Activated T-helper 17 cell treated with anti-CD3 and anti-CD28 coated beads, Interleukin-2, amount 50 U/mL, for 72 hours (primary cell): ENCODE measurements at places on chromosomes 7 and 10.

- ATAC-seq = no peak
Measured at GRCh38 chr10:25683344-25683743, 250.7 kb upstream of the MYO3A start.

DNA sequence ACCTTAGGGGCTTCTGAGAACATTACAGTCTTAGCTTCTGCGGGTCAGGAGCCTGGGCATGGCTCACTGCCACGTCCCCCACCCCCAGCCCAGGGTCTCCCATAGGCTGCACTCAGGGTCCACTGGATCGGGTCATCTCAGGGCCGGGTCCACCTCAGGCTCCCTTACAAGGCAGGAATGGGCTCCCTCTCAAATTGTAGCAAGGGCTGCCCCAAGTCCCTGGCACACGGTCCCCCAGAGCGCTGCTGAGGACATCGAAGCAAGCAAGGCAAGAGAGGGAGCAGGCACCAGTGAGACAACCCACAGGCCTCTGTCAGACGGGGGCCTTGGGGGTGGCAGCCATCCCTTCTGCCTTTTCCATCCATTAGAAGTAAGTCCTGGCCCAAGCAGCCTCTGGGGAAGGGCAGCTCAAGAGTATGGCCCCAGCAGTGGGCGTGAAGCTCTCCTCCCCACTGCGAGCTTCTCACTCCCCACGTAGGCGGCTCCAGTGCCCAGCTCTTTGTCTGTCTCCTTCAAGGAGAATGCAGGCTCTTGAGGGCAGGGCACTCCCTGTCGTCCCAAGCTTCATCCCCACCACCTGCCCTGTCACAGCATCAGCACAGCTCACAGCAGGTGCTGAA lies 18.0 kb upstream of the RET start:
- no peak for ATAC-seq

- peak; percentile 5 for ATAC-seq
Measured at GRCh38 chr10:24723386-24723787, 300 bp downstream of the ARHGAP21 start.

GRCh38 chr7:116198748-116199410 lies 11.5 kb upstream of the TES start:
- ATAC-seq = no peak

- ATAC-seq = no peak
Measured at GRCh38 chr7:81175275-81175940, 256.6 kb upstream of the SEMA3C start.

DNA sequence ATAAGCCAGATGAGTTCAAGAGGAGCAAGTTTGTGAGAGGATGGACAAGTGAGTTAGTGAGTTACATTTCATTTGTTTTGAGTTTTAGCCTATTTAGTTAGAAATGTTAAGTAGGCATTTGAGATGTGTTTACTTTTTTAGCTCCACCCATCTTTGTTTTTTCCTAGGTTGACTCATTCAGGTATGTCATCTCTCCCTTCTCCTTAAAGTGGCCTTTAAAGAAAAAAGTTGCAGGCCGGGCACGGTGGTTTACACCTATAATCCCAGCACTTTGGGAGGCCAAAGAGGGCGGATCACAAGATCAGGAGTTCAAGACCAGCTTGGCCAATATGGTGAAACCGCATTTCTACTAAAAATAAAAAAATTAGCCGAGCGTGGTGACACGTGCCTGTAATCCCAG lies 71.2 kb downstream of the BMPR1A start:
- no peak for ATAC-seq

DNA sequence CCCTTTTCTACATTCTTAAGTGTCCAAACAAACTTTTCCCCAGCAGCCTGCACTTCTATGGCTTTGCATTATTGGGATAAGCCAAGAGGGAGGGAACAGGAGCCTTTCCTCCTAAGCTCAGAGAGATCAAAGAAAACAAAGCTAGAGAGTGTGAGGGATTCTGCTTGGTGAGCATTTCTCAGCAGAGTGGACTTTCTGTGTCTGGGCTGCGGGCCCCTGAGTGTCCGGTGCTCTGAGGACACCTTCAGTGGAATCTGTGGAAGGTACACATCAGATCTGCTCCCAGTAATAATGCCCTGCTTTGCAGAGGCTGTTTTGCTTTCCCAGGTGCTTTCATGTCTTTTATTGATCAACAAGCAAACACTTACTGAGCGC lies 50.2 kb downstream of the KCNMA1 start:
- ATAC-seq = no peak

DNA sequence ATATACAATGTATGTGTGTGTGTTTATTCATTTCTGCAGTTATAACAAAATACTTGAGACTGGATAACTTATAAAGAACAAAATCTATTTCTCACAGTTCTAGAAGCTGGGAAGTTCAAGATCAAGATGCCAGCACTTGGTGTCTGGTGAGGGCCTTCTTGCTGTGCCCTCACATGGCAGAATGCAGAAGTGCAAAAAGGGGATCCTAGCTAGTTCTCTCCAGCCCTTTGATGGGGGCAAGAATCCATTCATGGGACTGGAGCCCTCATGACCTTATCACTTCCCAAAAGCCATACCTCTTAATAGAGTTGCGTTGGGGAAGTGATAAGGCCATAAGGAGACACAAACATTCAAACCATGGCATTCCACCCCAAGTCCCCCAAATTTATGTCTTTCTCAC lies 8.4 kb downstream of the GRB10 start:
- no peak for ATAC-seq

GRCh38 chr10:79562135-79562756 lies 2.0 kb upstream of the SFTPA2 start:
- ATAC-seq = peak; percentile 86

DNA sequence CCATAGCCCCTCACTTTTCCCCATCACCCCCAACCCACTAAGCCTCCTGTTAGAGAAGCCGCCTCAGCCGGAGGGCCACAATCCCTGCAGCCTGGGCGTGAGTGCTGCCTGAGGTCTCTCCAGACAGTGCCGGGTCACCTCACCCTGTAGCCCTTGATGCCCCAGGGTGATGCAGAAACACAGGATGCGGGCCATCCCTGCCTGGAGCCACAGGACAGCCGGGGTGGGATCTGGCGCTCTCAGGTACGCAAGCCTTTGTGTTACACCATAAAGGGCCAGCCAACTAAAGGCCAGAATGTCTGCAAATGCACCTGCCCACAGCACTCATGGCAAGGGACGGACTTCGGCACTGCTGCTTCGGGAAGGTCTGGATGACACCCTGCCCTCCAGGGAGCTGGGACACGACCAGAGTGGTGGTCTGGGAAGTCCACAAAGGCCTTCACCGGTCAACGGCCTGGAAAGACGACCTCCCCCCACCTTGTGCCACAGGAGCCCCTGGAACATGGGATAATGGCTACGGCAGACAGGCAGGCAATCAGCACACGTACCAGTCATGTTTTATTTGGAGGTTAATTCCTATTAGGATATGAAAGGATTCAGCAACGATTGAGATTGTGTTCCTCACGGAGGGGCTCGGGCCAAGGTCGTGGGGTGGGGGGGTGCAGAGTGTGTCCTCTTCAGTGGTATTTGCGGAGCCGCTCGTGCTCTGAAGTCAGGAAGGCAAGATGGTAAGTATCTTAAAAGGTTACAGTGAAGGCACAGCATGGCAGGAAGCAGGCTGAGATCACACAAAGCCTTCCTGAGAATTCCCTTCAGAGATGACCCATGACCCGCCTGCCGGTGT lies 8.1 kb downstream of the ATP5MF start:
- ATAC-seq = no peak

DNA sequence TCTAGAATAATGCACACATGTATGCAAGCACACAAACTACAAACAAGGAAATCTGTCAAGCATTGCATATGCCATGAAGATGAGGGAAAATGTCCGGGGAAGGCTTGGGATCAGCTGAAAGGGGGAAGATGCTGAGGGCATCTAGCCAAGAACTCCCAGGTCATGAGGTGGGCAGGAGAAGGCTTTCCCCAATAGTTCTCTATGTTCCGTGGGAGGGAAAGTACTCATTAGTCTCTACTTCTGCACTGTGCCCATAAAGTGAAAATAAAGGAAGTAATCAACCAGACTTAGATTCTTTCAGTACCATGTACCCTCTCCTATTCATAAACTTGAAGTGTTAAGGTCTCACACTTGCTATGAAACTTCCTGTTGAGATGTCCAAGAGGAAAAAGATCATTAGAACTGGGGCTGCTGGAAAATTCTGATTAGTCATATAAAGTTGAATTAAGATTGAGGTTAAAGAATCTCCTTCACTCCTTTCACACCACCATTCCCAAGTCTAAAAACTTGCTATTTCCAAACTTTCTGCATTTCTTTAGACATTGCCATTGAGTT lies 17.1 kb upstream of the LIPF start:
- ATAC-seq = no peak

DNA sequence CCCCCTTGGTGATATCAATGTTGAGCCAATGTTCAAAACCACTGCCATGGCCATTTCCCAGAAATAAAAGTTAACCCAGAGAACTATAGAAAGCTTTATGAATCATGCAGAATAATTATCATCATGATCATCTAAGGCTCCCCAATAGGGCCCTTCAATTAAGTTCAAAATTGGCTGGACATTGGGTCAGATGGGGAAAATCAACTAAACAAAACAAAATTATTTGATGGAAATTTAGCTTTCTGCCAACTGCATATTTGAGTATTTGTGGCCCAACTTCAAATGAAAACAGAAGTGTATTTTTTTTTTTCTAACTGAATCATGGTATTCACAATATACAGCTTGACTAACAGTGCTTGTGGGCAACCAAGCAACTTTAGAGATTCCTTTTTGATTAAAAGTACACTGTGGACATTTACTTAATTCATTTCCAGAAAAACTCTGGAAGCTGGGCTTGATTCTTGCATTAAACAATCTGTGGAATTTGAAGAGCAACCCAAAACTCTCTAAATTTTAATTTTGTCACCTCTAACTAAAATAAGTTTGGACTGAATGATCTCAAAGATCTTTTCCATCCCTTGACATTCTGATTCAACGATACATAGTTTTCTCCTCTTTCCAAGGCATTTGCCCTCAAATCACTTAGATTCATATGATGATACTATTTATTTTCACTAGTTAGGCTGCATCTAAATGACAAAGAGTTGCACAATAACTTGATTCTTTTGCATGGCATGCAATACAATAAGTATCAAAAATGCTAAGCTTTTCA lies 203.2 kb downstream of the AHR start:
- ATAC-seq = no peak

- ATAC-seq = no peak
Measured at GRCh38 chr7:100566018-100566531, 7.6 kb downstream of the SAP25 start.

GRCh38 chr10:91955114-91955513 lies 31.5 kb downstream of the BTAF1 start:
- no peak for ATAC-seq

GRCh38 chr7:70360557-70360956 lies 762.3 kb downstream of the AUTS2 start:
- no peak for ATAC-seq

DNA sequence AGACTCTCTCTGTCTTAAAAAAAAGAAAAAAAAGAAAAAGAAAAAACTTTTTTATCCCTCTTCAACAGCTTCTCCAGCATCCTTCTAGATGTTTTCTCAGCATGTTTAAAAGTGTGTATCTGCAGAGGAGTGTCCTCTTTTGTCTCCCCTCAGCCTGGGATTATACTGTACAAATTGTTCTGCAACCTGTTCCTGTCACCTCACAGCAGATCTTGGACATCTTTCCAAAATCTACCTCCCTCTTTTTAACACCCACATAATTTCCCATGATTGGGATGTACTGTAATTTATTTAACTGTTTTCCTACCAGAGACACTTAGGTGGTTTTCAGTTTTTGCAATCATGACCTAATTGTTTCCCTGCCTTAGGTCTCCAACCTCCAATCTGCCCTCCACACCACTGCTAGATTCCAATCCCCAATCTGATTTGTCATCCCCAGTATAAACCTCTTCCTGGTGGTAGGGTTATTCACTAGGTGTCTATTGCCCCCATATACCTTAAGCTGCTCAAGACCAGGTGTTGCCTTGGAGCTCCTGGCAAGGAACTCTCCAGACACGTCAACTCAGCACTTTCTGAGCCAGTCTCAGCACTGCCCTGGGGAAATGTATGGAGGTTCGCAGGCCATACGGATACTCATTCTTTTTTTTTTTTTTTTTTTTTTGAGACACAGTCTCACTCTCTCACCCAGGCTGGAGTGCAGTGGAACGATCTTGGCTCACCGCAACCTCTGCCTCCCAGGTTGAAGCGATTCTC lies 17.6 kb upstream of the DDIT4 start:
- ATAC-seq = no peak

GRCh38 chr10:61135276-61135721 lies 191.3 kb upstream of the RHOBTB1 start:
- no peak for ATAC-seq

- ATAC-seq = no peak
Measured at GRCh38 chr7:2029211-2029905, 203.4 kb downstream of the MAD1L1 start.

- ATAC-seq = no peak
Measured at GRCh38 chr7:80960244-80960795, 41.5 kb upstream of the SEMA3C start.

DNA sequence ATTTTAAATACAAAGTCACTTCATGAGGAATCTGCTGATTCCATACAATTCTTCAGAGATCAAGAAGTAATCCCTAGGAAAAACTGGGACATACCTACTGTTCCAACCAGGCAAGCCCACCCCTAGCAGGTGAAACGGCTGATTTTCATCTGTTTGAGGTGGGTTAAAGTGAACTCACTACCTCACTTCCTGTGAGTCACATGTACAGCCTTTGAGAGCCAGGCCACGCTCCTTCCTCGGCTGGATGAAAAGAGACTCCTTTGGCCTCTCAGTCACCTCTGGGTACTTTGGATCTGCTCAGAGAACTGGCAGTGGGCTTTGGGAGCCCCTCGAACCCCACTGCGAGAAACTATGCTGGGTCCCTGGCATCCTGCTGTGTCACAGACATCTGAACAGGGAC lies 68.2 kb downstream of the CHST15 start:
- ATAC-seq = peak; percentile 52

- no peak for ATAC-seq
Measured at GRCh38 chr7:23235813-23236221, 10.8 kb upstream of the GPNMB start.

DNA sequence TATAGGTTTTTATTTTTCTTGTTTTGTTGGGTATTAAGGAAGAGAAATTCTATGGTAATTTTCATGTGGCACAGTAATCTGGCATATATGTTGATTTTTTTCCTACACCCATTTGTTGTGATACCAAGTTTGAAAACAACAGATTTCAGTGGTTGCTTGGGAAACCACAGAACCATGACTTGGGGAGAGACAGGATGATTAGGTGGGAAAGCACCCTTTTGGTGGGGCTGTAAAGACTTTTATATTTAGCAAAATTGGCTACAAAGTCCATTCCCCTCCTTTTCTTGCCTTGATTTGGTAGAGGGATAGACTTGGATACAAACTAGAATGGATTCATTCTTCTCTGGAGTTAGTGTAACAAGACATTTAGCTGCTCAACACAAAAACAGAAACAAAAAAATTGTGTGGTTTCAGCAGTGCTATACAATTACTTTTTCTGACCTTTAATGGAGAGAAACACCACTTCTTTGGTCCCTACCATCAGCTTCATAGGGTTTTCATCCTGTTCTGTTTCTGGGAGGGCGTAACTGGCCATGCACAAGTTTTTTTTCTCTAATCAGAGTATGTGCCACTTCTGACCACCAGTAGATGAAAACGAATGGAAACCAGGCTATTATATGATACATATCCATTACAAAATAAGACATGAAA lies 52.7 kb downstream of the FIGNL1 start:
- ATAC-seq = peak; percentile 55

GRCh38 chr7:18421297-18422002 lies 74.1 kb upstream of the HDAC9 start:
- ATAC-seq = no peak

GRCh38 chr7:106239406-106239805 lies 45.4 kb downstream of the NAMPT start:
- ATAC-seq = no peak

GRCh38 chr7:41624818-41625217 lies 78.1 kb downstream of the INHBA start:
- ATAC-seq = no peak
